ENCODE measurements at places on chromosomes 12 and 14. TPM values are rescaled to one million over a fixed set of nuclear protein-coding genes. Genes with fewer than 3 reads are reported as not detected.
A peak's percentile ranks its signal among the peaks of the same experiment; 100 is the strongest.

DNA sequence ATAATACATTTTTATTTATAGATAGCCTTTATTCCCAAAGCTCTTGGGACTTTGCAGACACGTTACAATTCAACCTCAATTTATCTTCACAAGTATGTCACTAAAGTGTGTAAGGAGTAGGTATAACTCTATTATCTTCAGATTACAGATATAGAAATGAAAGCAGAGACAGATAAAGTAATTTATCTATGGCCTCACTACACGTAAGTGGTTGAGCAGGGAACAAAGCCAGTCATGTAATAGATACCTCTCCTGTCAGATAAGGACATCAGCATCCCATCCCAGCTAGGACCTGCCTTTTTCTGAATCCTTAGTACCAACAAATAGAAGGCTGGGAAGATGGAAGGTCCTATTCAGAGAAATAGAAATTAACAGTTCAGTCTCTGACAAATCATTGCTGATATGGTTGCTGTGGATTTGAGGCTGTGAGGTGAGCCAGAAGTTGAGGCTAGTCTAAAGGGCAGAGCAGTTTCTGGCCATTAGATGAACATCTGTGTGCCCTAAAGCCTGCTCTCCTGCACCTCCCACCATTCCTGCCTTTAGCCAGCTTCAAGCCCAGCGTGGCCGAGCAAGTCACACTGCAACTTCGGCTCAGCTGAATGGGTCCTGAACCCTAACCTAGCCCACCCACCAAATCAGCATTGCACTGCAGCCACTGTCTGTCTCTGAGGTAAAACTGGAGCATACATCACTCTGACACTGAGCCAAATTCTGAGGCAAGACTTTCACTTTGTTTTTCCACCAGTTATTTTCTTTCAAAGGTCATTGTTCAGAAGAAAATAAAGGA lies 71.1 kb upstream of the PLEKHA5 start:
- no peak for DNase-seq

DNA sequence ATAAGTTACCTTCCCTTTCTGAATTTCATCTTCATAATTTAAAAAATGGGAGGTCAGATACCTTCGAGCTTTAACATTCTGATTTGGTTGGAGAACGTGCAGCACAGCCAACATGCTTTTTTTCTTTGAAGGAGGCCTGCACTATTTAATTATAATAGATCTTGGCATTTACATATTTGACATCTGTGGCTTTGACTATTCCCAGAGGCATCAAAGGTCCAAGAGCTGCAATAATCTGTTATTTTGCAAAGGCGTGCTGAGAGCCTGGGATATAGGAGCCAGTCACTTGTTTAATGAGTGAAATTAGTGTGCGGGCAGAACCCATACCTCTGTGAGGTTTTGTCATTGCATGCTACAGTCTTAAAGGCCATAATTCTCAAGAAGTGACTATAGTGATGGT lies 26.4 kb downstream of the SLC8A3 start:
- DNase-seq: no peak

KRT73 gene
- total RNA-seq: 22.2 TPM

DNA sequence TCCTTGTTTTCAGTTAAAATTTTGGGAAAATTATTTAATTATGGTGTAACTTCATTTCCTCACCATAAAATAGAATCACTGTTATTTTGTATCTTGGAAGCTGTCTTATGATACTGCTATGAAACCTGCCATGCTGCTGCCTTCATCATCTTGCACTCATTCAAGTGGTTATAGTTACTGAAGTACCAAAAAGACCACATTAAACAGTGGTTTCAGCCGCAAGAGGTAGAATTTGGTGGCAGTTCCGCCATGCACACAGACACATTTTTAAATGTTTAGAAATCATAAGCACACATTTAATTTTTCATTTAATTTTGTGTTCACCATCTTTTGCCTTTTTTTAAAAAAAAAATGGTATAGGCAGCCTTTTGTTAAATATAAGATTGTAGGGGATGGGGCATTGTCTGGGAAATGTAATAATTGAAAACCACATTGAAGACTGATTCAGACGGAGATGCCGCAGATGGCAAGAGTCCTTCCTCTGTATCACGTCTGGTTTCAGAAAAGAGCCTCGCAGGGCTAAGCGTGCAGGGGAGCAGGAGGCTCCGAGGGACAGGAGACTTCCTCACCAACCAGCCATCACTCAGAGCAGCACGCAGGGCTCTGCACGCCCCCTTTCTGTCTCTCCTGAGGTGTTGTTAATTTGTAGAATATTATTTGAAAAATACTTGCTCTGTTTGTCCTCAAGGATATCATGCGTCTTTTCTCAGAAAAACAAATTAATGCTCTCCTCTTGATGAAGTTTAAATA lies 115.2 kb upstream of the PELI2 start:
- DNase-seq: no peak

LRRK2 gene
- total RNA-seq: 21.2 TPM

DNA sequence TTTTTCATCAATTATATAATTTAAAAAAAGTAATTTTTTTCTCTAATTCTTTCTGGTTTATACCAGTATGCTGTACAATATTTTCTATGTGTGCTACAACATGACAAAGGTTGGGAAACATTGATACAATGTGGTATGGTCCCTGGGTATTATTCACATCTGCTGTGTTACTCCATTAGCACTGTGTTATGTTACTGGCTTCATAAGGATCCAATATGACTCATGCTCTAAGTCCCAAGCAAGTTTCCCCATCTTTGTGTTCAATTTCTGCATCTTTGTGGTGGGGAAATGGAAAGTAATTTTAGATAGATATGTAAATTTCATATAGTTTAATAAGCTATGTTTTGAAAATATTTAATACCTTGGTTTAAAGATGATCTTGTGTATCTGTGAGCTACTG lies 35.8 kb downstream of the FBXO33 start:
- no peak for DNase-seq

- no peak for DNase-seq
These were observed 79.2 kb downstream of the B4GALNT3 start for GRCh38 chr12:538731-539539.

SOX5 gene
- total RNA-seq: 16.4 TPM

DNA sequence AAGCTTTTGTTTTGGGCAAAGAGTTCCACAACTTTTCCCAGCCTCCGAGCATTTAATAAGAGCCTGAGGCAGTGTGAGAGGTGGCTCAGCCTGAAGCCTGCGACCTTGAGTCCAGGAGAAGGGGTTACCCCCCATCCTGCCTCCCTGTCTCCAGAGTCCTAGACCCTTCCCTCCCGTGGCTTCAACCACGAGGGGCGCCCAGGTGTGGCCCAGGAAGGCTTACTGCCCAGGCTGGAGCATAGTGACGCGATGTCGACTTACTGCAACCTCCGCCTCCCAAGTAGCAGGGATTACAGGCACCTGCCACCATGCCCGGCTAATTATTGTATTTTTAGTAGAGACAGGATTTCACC lies 641 bp downstream of the LRRC43 start:
- no peak for DNase-seq

- no peak for DNase-seq
These were observed 13.9 kb downstream of the ARPC3 start for GRCh38 chr12:110436231-110436630.

TMEM119 gene
- 61.1 TPM for total RNA-seq

DNA sequence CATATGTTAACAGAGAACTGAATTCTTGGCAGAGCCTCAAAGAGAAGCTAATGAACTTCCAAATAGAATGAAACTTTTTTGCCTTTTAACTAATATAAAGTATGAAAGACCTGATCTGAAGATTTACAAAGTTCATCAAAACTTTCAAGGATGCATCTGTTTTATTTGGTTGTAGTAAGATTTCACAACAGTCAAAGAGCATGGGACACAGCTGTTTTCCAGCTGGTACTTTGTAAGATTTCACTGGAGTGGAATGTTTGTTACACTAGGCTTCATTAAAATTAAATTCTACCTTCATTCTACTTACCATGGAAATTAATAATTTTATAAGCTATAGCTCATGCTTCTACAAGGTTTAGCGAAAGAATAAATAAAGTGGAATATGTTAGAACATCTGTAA lies 351.2 kb downstream of the SLC6A15 start:
- peak; percentile 57 for DNase-seq

ANKRD9 gene
- 6.7 TPM for total RNA-seq

CFAP73 gene
- total RNA-seq: not detected

- peak; percentile 60 for DNase-seq
These were observed 124.5 kb downstream of the GPR65 start for GRCh38 chr14:88129306-88130056.

DNA sequence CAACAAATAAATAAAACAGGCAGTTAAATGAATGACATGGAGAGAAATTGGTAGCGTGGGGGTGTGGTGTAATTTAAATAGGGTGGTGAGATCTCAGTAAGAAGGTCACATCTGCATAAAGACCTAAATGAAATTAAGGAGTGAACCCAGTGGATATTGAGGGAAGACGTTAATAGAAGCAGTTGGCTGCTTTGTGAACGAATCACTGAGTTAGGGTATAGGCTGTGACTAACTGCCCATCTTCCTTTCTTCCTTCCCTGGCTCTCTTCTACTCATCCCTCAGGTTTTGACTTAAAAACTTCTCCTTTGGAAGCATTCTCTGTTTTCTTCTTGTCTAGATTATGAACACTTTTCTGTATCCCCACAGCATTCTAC lies 64.7 kb downstream of the BTG1 start:
- DNase-seq: no peak

- no peak for DNase-seq
These were observed 646.5 kb upstream of the SEL1L start for GRCh38 chr14:82180139-82180538.

DACT1 gene
- 24.3 TPM for total RNA-seq

All from skin of body (tissue), 3 donors.